ENCODE measurements at places on chromosomes 3 and 15.

DNA sequence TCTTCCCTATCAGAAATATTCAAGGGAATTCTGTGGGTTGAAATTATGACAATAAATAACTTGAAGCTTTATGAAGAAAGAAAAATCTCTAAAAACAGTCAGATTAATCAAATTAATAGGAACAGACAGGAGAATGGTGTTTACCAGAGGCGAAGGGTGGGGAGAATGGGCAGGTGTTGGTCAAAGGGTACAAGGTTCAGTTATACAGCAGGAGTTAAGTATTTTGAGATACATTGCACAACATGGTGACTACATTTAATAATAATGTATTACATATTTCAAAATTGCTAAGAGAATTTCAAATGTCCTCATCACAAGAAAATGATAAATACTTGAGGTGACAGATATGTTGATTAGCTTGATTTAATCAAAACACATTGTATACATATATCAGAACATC lies 18.6 kb downstream of the SPCS1 start:
- no peak for DNase-seq

- no peak for DNase-seq
Observed at GRCh38 chr15:90836296-90836871, 32.0 kb upstream of the FURIN start.

DNA sequence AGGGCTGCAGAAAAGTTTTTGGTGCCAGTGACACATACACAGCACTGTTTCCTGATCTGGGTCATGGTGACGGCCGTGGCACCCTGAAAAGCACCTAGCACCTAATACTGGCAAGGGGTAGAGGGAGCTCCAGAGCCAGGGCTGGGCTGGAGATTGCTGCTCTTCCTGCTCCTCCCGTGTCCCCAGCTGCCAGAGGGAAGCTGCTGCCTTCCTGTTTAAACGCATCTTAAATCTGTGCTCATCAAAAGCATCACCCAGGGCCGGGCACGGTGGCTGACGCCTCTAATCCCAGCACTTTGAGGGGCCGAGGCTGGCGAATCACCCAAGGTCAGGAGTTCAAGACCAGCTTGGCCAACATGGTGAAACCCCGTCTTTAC lies 156.7 kb upstream of the MEF2A start:
- no peak for DNase-seq

DNA sequence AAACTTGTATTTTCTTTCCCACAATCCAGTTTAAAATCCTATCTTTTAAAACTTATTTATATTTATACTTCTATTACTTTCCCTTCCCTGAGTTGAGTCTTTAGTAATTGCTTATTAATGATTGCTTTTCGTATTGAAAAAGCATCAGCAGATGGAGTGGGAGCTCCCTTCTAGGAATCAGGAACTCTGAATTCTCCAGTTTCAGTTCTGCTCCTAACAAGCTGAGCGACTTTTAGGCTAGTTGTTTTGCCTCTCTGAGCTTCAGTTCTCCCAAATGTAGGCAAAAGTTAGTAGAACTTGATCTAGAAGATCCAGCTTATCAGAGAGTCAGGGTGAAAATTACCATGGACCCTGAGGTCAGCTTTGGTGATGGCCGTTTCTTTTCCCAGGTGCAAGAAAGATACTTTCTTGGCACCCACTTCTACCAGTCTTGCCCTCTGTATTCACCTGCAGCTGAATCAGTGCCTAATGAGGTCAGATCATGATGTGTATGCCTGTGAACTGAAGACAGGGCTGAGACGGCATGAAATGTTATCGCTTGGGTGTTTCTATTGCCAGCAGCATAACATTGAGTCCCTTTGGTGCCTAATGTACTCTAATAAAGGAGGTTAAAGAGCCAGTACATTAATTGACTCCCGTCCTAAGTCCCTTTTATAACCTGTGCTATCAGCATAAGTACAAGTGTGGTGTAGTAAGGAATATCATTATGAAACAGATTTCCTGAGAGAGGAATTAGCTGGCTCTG lies 194.5 kb upstream of the TBC1D5 start:
- DNase-seq, result no peak

- DNase-seq, result no peak
Observed at GRCh38 chr15:64099379-64099778, 3.6 kb downstream of the SNX1 start.

DNA sequence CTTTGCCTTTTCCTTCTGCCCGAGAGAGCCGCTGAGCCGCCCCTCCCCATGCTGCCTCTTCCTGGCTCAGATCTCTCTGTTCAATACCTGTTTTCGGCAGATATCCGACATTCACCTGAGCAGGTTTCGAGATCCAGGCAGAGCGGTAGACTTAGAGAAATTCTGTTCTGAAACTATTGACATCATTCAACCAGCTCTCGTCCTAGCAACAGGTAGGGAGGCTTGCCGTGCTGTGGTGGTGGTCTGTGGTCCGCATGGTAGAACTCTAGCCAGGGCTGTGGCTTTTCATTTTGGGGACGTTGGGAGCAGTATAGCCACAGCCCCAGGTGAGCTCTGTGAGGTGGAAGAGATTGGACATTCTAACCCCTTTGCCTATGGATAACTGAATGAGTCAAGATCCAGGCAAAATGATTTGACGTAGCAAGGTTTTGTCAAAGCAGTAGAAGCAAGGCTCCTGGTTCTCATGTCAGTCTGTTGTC lies 810 bp downstream of the TMEM62 start:
- DNase-seq, result peak; percentile 6

DNA sequence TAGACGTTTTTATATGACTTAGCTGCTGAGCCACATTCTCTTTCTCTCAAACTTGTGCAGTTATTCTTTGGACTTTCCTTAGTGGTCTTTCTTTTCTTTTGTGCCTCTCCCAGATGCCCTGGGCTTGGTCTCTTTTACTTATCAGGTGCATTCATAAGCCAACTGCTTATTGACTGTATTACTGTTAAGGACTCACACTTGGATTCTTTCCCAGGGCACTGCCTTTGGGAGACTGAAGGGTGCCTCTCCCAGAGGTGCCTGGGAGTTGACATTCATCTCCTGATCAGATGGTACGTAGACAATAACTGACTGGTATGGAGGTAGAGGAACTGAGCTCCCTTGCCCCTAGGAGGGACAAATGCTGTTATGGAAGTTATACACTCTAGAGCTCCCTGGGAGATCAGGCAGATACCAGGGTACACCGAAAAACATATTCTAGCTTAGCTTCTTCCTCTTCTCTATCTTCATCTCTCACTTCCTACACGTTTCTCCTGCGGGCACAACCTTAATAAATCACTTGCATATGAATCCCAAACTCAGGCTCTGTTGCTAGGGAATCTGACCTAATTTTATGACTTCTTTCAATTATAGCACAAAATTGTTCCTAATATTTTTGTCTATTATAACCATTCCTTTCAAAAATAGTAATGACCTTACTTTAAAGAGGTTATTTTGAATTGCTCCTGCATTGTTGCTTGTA lies 24.7 kb downstream of the PARP15 start:
- DNase-seq, result no peak

GRCh38 chr3:186053954-186054791 lies 54.7 kb downstream of the ETV5 start:
- no peak for DNase-seq

DNA sequence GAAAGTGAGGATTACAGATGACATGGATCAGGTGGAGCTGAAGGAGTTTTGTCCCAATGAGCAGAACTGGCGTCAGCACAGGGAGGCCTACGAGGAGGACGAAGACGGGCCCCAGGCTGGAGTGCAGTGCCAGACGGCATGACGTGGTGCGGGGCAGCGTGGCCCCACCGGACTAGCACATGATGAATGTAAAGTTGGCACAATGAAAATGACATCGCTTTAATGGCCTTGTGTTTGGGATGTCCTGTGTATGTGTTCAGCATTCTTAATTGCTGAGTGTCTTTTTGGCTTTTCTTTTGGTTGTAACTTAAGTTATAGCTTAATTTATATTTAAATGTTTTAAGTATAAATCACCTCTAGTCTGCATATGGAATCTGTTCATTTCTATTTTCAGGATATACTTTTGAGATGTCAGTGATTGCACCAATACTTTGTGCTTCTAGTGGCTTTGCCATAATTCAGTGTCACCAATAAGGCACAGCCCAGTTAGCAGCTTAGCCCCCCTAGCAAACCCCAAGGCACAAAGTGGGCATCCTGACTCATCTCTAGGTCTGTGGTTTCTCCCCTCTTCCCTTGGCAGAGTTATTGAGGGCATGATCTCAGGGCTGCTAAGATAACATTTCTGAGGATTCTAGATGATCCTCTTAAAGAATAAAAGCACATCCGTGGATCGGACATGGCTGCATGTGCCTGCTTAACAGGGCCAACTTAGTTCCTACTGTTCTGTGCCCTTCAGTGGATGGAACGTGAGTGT lies 16.1 kb downstream of the DNAJA4 start:
- DNase-seq, result no peak

GRCh38 chr3:105444725-105445124 lies 78.0 kb downstream of the ALCAM start:
- no peak for DNase-seq

DNA sequence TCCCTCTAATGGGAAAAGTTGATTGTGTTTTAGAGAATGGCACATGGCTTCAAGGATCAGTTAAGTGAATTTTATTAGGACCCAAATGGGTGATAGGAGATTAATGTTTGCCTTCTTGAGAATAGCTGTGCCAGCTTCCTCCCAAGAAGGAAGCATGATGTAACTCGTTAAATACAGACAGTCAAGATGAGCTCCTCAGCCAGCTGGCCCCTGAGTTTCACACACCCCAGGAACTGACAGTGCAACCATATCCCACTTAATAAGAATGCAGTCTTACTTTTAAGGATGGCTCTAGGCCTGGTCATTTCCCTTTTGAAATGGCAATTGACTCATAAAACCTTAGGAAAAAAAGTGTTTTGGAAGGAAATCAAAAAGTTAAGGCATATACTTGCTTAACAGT lies 472.8 kb upstream of the KCNMB2 start:
- DNase-seq, result no peak

DNA sequence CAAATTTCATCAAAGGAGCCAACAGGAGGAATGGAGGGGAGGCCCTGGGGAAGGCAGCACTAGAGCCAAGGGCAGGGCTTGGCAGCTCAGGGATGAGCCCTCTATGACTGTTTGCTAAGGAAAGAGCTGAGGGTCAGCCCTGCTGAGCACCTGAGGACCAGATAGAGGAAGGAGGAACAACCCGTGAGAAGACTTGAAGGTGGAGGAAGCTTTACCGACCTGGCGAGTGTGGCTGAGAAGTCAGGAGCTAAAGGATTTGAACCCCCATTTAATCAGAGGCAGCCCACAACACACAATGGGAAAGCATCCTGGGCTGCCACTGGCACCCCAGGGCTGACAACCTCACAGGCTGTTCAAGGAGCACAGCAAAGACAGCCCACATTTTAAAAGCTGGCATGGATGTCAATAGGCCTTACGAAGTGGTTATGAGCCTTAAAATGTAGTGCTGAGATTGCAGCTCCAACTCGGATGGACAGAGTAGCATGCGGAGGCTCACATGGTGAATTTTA lies 20.7 kb upstream of the LRRC2 start:
- no peak for DNase-seq

DNA sequence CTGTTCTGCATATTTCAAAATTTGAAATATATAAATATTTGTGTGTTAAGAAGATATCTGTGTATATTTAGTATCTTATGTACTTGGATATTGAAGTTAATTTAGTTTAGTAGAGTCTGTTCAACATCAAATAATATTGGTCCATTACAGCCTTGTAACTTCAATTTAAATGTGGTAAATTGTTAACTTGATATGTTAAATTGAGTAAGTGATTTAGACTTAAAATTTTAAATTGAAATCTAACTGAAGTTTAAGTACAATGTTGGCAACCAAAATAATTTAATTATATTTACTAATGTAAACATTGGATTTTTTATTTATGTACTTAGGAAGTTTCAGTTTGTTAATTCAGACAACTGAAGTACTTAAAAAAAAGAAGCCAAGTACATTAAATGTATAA lies 343.9 kb upstream of the DNAJC19 start:
- no peak for DNase-seq

- no peak for DNase-seq
Observed at GRCh38 chr15:98025237-98025636, 64.7 kb downstream of the ARRDC4 start.

GRCh38 chr3:66456711-66457173 lies 44.1 kb downstream of the LRIG1 start:
- DNase-seq, result no peak

DNA sequence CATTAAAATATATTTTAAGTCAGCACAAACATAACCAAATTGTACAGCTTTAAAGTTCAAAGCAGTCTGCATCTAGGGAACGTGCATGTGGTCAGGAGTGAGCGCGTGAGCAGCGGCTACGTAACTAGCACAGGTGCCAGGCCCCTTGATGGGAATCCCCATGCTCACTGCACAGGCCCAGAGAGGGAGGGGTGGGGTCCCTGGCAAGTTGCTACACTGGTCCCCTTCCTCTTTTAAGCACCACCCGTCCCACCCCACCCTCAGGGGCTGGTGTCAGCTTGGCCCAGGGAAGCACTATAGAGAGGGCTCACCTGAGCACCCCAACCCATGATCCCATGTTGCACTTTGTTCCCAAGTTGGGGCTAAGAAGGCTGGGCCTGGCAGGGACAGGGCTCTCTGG lies 835 bp upstream of the GMPPB start:
- DNase-seq, result peak; percentile 33

DNA sequence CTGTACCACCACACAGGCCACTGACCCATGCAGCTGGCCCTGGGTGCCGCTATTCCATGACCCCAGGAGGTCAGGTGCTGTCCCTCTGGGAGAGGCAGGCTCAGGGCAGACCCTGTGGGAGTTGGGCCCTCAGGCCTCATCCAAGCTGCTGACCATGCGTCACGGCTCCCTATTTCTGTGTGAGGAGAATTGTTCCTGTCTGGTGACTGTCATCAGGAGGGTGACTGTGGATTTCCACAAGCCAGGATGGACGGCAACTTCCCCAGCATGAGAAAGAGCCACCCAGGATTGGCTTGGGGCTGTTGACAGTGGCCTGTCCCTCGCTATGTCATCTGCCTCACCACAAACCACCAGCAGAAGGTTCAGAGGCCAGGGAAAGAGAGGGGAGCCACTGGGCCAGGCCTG lies 41.4 kb downstream of the ZDHHC19 start:
- no peak for DNase-seq

- DNase-seq, result no peak
Observed at GRCh38 chr3:158735296-158736033, 3.2 kb upstream of the RARRES1 start.

Data from activated naive CD4-positive, alpha-beta T cell treated with Interleukin-2 at 50 U/mL for 16 hours (primary cell).